ENCODE measurements at places on chromosomes 5 and 9. TPM values are rescaled to one million over a fixed set of nuclear protein-coding genes. Genes with fewer than 3 reads are reported as not detected.

Gene BHMT
- polyA plus RNA-seq = 0.53 TPM

Gene IL5
- not detected for polyA plus RNA-seq

Gene LRRTM2
- polyA plus RNA-seq = 0.74 TPM

Gene CDC20B
- not detected for polyA plus RNA-seq

Gene CNTNAP3
- polyA plus RNA-seq = not detected

Gene SURF4
- 89.3 TPM for polyA plus RNA-seq

Measured in muscle of arm (tissue), 14 donors.